ENCODE measurements at places on chromosomes 2 and 18. TPM values are rescaled to one million over a fixed set of nuclear protein-coding genes. Genes with fewer than 3 reads are reported as not detected.

CPLX4 gene
- total RNA-seq = 46.1 TPM

DNAJC5G gene
- not detected for total RNA-seq

CDK15 gene
- total RNA-seq = 1.7 TPM

ERFE gene
- total RNA-seq = 1.4 TPM

VAMP5 gene
- total RNA-seq = 10.7 TPM

SP5 gene
- total RNA-seq = 0.77 TPM

RESP18 gene
- not detected for total RNA-seq

All from camera-type eye (tissue), 1 donor.